Brain (organoid and tissue), 16 donors: ENCODE measurements at places on chromosomes 3 and 15.

DNA sequence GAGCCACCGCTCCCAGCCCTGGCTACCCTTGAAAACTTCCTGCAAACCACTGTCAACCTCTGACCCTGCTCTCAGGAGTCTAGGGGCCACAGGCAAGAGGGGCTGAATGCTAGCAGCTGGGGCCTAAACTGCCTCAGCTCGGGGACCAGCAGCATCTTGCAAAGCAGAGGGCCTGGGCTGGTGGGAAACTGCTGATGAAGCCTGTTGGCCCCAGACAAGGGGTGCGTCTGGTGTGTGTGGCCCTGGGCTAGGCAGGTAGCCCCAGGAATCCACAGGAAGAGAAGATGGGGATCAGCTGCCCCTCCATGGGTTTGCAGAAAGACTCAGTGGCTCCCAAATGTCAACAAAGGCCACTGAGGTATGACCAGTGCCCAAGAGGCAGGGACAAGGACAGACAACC lies 8.2 kb upstream of the POLG start:
- DNase-seq = no peak

DNA sequence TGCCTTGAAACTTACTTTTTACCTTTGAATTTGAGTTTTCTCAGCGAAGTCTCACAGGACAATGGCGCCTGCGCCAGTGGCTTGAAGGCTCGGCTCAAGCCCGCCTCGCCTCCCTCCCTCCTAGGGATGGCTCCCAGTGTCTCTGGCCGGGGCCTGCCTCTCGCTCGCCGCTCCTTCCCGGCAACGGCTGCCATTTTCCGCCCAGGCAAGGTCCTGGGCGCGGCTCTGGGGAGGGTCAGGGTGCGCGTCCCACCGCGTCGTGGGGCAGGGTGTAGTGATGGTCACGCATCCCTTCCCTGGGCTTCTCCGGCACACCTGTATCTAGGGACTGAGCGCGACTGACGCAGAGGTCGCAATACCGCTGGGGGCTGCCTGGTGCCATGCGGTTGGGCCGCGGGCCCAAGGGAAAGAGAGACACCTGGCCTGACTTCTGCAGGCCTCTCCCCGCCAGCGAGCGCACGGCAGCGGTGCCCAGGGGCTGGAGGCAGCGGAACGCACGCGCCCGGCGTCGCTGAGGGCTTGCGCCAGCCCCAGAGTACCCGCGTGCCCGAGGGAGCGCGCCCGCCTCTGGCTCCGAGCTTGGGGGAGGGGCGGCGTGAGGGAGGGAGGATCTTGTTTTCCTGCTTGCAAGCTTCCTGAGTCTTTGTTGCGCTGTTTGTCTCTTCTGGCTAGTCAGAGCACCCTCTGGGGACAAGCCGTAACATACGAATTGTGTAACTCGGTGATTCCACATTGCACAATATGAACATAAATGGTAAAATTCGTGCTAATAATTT lies 20.7 kb upstream of the FEM1B start:
- DNase-seq = peak; percentile 93

DNA sequence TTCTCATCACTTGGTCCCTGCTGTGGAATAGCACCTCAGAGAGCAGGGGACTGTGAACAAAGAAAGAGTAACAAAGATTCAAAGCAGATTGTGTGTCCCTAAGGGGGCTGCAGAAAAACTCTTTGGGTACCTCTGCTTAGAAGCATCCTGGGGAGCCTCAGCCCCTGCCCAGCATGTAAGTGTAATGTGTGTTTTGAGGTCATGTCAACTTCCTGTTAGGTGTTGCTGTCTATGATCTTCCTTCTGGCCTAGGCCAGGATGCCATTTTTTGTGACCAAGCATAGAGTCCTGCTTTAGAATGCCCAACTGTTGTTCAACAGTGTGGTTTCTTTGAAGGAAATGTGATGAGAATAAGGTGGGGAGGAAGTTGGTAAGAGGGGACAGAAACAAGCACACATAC lies 77.1 kb upstream of the BCL6 start:
- no peak for DNase-seq

GRCh38 chr15:26887926-26888666 lies 21.2 kb downstream of the GABRA5 start:
- DNase-seq = no peak

GRCh38 chr3:154148541-154148940 lies 27.4 kb downstream of the ARHGEF26 start:
- no peak for DNase-seq

DNA sequence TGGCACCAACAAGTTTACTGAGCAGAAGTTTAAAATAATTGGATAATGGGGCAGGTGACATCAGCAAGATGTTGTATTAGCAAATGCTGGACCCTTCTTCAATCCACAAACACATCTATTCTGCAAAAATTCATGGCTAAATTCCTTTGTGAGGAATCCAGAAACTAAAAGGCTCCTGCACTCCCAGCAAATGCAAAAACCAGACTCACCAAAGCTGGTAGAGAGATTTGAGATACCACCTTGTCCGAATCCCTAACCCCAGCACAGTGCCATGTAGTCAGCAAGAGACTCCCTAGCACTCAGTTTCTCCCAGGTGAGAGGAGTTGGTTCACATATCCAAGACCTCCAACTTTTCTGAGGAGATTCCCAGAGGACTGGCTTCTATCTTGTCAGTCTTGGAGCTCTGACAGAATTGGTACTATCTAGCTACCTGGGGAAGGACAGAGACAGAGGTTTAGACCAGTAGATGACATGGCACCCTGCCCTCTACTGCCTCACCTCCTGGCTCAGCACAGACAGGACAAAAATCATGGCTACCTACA lies 21.8 kb downstream of the GREM1 start:
- no peak for DNase-seq

- no peak for DNase-seq
Measured at GRCh38 chr15:40283615-40284300, 894 bp upstream of the ANKRD63 start.

DNA sequence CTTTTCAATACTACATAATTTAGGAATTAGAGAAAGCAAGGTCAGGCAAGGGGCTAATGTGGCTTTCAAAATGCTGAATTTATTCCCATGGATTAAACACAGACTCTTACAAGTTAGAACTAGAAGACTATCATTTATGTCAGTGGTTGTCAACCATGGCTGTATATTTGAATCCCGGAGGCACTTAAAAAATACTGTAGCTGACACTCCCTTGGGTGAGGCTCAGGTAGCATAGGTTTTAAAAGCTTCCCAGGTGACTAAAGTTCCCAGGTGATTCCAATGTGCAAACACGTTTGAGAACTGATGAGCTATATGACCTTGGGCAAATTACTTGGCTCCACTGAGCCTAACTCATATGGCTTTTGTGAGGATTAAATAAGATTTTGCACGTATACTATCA lies 29.6 kb downstream of the AAGAB start:
- no peak for DNase-seq

DNA sequence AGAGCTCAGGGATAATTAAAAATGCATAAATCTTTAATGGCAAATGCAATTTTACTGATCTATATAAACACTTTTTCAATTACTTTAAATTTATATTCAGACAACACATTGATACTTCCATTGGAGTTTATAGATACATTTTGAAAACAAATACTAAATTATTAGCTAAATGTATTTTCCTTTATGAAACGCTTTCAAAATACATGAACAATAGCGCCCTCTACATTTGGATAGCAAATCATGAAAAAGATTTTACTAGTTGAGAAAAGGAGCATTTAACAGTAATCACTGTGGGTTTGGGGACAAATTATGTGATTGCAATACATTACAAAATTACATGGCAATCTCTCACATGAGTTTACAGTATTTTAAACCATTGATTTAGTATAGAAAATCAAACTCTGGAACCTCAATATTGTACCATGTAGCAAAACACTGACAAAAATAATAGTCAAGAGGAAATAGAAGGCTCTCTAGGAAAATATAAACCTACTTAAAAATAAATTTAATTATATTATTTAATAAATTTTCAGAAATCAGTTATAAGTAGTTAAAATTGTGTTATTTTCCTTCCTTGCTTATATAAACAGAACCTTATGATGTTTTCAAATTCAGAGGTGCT lies 207.9 kb downstream of the ZIC1 start:
- DNase-seq = peak; percentile 75

DNA sequence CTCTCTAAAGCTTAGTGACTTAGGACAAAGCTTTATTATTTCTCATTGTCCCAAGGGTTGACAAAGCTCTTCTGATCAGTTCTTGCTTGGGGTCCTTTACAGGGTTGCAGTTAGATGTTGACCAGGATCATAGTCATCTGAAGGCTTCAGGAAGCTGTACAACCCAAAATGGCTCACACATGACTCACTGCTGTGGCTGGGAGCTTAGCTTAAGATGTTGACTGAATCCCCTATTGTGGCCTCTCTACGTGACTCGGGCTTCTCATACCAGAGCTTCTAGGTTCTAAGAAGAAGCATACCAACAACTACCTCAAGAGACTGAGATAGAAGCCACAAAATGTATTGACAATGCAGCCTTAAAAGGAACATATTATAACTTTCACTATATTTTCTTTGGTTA lies 569.6 kb upstream of the ROBO2 start:
- no peak for DNase-seq

- DNase-seq = no peak
Measured at GRCh38 chr15:42544853-42545629, 3.6 kb downstream of the LRRC57 start.

DNA sequence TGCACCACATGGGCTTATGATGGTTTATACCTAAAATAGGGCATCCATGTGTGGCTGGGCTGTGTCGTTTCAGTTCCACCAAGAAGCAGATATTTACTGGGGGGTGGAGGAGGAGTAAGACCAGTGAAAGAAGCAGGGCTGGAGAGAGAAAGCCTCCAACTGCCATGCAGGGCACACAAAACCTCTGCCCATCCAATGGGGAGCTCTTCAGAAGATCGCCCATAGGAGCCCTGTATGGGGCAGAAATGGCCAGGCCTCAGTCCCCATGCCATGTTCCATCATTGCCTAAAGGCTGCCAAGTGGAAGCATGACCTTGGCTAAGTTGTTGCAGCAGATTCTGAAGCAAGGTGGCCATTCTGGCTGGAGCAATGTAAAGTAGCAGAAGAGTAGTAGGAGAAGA lies 277.0 kb downstream of the MEX3B start:
- no peak for DNase-seq

DNA sequence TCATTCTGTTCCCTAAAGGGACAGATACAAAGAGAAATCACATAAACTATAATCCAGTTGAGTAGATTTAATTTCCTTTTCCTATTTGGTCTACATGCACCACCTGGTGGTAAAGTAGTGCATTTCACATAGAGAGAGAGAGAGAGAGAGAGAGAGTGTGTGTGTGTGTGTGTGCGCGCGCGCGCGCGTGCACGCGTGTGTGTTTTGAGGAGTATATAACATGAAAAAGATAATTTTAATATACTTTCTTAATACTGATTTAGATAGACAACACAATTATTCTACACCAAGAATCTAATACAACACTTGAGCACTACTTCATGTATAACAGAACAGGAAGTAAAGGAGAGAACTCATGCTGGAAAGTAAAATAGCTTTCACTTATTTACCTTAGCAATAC lies 1.1 kb upstream of the FGF7 start:
- DNase-seq = peak; percentile 66

DNA sequence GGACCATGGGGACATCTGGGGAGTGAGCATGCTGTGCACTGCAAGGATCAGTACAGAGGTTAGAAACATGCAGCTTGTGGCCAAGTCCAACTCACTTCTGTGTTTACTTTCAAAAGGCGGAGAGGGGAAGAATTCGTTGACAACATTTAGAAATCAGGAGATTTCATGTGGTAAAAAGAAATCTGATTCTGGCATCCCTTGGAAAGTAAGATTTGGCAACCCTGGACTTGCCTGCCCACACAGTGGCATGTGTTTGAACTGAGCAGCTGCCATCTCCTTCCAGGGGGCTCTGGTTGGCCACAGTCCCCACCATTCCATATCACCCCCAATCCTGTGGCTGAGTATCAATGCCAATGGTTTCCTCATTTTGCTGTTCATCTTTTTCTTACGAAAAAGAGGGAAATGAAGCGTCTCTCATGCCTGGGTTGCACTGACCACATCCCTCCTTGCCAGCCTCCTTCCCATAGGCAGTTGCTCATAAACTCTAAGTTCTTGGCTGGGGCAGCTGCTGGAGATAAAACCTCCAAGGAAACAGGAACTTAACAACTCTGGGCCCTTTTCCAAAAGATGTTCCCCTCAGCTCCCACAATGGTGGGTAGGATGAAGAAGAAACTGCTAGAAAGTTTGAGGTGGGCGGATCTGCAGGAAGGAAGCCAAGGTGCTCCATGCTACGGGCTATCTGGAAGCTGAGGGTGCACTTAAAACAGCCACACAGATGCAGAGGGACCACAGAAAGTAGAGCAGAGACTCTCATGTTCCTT lies 29.2 kb downstream of the SLC6A11 start:
- DNase-seq = no peak

DNA sequence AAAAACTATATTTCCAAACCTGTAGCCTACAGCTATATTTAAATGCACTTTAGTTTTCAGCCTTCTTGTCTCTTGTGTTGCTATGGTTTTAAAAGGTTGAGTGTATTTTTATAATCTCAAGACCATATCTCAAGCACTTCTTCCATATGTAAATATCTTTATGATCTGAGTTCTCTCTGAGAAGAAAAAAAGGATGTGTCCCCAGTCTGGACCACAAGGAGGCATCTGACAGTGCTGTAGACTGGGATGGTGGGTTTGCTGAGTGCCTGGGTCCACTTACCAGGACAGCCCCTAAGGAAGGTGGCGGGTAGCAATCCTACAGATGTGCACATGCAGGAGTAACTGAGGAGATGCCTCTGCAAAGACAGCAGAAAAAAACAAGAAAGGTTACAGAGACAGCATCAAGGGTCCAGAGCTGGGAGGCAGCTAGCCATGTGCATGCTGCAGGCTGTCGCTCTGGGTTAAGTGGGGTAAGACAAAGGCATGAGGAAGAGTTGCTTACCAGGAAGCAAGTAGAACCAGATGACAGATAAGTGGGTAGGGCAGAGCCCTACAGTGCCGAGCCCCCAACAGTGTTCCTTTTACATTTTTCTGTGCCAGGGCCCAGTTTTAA lies 70.6 kb upstream of the SNRK start:
- no peak for DNase-seq

- no peak for DNase-seq
Measured at GRCh38 chr15:80442728-80443403, 38.7 kb downstream of the ARNT2 start.

- DNase-seq = peak; percentile 86
Measured at GRCh38 chr3:30768703-30769550, 125.5 kb downstream of the GADL1 start.

GRCh38 chr3:51122944-51123343 lies 262.1 kb upstream of the MANF start:
- no peak for DNase-seq
